ENCODE measurements at places on chromosomes 11 and 22.

GRCh38 chr11:78821371-78822306, 247.0 kb upstream of the NARS2 start:
- no peak for DNase-seq

GRCh38 chr22:40533712-40534378, 102.7 kb downstream of the MRTFA start:
- peak; percentile 66 for DNase-seq

GRCh38 chr22:50530877-50531545, 1.2 kb upstream of the TYMP start:
- peak; percentile 86 for DNase-seq

DNA sequence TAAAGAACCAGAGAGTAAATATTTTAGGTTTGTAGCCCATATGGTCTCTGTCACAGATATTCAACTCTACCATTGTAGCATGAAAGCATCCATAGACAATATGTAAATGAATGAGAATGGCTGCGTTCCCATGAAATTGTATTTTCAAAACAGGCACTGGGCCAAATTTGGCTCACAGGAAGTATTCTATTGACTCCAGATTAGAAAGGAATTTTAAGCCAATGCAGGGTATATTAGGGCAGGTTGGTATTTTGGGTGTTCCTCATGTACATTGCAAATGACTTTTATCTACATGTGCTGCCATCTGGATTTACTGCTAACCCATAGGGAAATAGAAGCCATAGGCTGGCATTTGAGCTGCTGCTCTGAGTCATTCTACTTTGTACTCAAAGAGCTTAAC, 35.1 kb upstream of the PDGFD start:
- no peak for DNase-seq

DNA sequence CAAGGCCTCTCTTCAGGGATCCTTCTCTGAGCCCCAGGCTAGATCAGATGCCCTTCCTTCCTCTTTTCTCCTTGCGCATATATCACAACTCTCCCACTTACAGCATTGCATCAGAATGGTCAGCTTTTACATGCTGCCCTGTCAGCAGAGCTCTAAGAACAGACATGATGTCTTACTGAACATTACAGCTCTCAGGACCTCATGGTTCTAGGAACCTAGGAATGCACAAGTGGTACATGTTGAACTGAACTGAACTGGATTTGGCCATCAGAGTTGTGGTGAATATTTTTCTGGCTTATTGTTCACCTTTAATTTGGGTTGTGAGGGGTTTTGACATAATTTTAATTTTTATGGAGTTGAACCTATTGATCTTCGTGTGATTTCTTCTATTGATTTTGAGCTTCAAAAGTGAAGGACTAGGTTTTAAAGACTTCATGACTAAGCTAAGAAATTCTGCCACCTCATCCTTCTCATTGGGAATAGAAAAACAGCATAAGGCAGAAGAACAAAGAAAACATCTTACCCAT, 37.7 kb upstream of the SPON1 start:
- DNase-seq = no peak

- DNase-seq = no peak
Observed at GRCh38 chr11:72621008-72621610, 53.1 kb downstream of the PDE2A start.

Data from stimulated activated CD4-positive, alpha-beta T cell treated with anti-CD3 and anti-CD28 coated beads, Interleukin-4, amount 100 ng/mL, for 24 hours (primary cell).